Stimulated activated CD4-positive, alpha-beta T cell treated with anti-CD3 and anti-CD28 coated beads, Interleukin-1b, Interleukin-23, amount 100 ng/mL, for 1 hour (primary cell): ENCODE measurements at places on chromosomes 2 and 18.

- DNase-seq, result no peak
Measured at GRCh38 chr18:73677450-73677849, 470.2 kb downstream of the FBXO15 start.

DNA sequence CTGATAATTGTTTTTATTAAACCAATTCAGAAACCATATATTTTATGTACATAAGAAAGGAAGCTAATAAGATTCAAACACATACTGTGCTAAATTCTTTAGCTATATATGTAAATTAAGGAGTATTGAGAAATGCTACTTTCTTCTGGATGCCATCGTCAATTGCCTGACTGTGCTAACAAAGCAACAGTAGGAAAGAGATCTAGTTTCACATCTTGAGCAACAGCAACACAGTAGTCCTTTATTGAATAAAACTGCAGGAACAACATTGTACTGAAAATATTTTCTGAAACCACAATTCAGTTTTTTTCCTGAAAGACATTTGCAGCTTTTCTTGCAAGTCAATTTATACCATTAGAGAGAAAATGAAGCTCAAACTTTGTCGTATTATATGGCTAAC lies 1404.9 kb upstream of the SLC39A10 start:
- no peak for DNase-seq

DNA sequence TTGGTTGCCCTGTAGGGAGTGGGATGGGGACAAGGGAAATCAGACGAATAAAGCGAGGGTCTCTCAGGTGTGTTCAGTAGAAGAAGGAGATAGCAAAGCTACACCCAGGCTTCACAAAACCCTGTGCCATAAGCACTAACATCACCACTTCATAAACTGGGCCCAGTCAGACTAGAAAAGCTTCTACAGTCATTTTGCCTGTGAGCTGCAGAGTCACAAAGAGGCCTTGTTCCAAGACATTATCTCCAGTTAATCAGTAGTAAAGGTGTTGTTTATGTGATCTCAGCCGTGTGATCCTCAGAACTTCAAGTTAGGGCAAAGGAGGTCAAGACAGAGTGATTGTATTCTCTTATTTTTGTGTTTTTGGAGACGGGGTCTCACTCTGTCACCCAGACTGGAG lies 148.0 kb downstream of the GALR1 start:
- no peak for DNase-seq

DNA sequence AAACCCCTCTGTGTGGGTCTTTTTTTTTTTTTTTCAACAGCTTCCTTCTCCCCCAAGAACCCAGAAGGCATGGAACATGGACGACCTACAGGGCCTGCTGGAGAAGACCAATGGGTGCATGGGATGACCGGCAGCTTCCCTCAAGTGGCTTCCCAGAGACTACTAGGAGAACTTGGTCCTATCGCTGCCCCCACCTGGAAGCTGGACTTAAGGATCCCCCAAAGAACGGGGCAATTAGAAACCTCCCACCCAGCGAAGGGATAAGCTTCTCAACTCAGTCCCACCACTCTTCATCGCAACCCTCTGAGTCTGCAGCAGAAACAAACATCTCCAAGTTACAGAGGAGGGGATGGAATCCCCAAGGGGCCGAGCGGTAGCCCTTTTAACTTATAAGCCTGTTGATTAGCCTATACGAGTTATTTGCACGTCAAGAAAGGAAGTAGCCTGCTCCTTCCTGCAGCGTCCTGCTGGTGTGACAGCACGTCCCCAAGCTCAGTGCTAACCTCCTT lies 1.4 kb downstream of the ACTR1B start:
- DNase-seq, result no peak

DNA sequence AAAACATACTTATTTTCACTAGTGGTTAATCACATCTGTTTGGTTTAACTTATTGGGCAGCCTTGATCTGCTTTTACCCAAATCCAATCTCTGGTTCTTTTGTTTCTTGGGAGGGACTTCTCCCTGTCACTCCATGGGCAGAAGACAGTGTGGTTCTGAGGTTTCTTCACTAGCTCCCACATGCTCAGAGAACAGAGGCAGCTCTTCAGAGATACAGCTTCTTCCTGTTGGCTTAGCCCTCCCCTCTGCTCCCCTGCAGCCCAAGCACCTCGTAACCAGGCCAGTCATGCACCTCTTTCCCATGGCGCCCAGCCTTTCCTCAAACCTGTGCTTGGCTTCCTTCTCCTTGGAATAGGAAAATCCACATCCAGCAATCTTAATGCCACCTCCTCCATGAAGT lies 32.8 kb downstream of the SLC9A2 start:
- no peak for DNase-seq

DNA sequence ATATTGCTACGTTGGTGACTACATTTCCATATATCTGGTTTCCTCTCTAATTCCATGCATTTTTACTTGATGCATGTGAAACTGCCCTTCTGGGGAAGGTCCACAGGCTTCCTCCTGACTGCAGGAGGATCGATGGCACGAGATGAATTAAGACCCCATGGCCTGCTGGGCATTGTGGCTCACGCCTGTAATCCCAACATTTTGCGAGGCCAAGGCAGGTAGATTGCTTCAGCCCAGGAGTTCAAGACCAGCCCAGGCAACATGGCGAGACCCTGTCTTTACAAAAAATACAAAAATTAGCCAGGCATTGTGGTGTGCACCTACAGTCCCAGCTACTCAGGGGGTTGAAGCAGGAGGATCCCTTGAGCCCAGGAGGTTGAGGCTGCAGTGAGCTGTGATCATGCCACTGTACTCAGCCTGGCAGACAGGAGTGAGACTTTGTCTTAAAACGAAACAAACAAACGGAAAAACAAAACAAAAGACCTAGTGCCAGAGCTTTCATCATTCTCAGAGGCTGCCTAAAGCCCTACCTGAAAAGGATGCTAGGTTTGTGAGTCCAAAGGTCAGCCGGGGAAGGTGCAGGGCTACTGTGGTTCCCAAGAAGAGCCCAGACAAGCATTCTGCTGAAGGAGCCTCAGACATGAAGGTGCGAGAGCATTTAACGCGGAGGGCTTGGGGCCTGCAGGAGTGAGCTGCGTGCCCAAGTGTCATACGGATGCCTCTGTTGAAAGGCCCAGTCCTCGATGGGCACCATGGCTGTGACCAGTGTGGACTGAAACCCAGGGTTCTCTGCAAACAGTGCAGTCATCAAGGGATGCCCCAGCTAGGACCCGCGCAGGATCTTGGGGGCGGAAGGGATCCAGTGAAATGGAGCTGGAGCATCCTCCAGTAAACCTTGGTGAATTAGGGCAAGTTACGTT lies 21.6 kb downstream of the GPR55 start:
- DNase-seq, result no peak

- no peak for DNase-seq
Measured at GRCh38 chr2:173130496-173131465, 55.1 kb downstream of the MAP3K20 start.

DNA sequence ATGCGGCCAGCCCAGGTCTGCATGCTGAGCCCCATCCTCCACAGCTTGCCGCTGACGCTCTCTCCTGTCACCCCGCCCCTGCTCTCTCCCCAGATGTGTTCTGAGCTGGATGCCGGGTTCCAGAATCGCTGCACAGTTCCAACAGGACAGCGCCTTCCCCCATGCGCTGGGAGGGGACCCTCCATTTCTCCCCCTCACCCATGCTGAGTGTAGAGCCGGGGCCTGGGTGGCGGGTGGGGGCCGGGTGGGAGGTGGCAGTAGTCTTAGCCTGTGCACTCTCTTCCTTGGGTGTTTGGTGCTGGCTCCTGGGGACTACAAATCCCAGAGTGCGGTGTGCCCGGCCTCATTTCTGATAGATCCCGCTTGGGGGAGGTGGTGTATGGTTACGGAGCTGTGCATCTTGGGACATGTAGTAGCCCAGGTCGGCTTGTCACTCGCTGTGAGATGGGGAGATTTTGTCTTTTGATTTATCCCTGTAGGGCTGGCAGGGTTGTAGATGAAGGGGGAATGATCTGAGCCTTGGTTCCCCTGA lies 6.8 kb downstream of the DNAJB2 start:
- no peak for DNase-seq
